ENCODE measurements at places on chromosomes 3 and 15.

- no peak for DNase-seq
These were observed 647.6 kb upstream of the DPPA4 start for GRCh38 chr3:109984976-109985375.

- no peak for DNase-seq
These were observed 44.2 kb downstream of the ETFA start for GRCh38 chr15:76267077-76267476.

- no peak for DNase-seq
These were observed 28.8 kb upstream of the PROK2 start for GRCh38 chr3:71813704-71814103.

DNA sequence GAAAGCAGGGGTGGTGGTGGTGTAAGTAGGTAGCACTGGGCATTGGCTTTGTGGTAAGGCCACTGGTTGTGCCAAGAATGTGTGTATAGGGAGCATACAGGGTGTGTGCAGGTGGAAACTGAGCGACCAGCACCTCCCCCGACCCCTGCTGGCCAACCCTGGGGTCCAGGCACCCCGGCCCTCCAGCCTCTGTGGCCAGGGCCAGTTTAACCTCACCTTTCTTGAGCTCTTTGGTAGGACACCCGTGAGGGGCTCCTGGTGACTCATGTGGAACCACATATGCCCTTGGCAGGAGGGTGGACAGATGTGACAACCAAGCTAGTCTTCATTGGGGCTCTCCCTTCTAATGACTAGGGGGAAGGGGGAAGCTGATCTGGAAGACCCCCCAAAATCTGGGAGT lies 19.5 kb downstream of the SHF start:
- DNase-seq: no peak

- DNase-seq: no peak
These were observed 19.6 kb upstream of the OR5K4 start for GRCh38 chr3:98333989-98334606.

DNA sequence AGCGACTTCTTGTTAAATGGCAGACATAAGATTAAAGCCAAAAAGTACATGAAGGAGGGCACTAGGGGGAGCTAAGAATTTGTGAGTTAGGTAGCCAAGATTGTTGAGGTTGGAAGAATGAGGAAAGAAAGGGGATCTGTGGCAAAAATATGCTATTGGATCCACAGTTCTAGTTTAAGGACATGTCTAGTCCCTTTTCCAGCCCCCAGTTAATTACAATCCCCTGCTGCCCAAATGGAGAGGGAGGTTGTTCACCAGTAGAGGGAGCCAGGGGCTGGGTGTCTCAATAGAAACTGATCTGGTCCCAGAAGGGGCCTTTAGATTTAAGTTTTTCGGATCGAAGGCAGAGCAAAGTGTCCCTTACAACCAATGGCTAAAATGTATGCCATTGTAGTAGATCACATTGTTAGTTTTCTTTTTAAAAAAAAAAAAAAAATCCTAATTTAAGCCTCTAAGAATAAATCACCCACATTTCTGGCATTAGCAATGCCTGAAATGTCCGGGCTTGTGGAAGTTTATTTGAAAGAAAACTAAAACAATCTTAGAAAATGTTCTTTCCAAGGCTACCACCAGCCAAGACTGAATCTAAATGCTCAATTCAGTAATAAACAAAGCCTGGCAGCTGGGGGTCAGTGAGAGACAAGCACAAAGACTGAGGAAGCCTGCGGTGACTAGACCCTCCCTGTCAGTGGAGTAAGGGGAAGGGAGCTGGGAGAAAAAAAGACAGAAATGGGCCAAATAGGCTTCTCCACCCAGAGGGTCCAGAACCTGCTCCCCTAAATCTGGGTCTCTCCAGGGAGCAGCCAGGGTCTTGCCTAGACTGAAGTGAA lies 7.1 kb downstream of the COL8A1 start:
- DNase-seq: no peak

- no peak for DNase-seq
These were observed 21.3 kb upstream of the NR2F2 start for GRCh38 chr15:96309143-96309660.

DNA sequence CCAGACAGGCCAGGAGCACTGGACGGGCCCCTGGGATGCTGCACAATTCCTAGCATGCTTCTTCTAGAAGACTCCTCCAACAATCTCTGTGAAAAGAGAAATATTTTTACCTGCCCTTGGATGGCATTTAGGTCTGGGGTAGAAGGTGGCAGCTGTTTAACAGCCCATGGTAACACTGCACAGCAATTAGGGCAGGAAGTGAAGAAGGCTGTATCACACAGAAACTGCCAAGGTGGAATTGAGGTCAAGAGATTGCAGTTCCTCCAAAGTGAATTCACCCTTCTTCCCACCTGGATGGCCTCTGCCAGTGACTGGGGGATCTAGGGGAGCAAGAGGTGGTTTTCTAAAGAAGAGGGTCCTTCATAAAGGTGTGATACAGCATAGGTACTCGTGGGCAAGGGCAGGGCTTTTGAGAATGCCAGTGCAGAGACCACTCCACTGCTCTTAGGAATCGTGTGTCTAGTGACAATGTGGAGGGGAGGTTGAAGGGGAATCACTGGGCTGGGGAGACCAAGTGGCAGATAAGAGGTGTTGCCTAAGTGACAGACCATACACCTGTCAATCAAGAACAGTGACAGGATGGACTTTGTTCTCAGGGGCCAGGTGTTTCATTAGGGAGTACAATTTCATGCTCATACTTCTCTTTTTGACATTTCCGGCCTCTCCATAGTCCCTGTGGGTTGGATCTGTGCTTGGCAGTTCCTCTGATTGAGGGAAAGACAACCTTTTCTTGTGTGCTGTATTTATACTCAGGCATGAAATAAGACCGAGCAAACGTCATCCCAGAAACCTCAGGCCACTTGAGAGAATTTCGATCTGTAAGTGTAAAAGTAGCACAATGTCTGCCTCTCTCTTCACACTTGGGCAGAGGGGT lies 83.5 kb upstream of the BCL6 start:
- no peak for DNase-seq

DNA sequence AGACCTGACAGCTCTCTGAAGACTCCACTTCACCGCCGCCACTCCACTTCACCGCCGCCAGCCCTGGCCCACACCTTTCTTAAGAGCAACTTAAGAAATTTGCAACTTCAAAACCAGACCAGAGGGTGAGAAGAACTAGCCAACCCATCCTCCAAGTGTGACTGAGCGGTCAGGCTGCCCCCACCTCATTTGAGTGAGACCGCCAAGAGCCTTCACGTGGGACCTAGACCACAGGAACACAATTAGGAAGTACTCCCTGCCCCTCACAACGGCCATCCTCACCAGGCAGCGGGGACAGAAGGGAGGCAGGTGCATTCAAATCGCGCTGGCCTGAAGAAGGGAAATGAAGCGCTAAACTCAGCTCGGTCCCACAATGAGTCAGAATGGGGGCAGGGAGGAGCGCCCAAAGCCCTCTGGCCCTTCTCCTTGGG lies 156.8 kb upstream of the BCL6 start:
- DNase-seq: no peak

DNA sequence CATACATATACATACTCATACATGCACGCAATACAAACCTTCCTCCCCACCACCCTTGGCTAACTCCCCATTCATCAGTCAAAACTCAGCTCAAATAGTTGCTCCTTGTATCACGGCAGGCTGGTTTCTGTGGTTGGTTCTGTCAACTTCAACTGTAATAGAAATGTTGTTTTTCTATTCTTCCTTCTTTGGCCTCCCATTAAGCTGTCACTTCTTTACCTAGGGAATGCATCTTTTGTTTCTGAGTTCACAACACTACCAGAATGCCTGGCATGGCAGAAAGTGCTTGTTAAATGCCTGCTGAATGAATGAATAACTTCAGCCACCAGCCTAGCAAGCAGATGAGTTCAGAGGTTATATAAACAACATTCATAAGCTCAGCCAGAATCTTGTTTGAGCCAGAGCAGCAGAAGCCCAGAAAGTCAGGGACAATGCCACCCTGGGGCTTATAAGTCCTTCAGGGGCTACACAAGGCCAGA lies 63.1 kb downstream of the B3GALNT1 start:
- no peak for DNase-seq

DNA sequence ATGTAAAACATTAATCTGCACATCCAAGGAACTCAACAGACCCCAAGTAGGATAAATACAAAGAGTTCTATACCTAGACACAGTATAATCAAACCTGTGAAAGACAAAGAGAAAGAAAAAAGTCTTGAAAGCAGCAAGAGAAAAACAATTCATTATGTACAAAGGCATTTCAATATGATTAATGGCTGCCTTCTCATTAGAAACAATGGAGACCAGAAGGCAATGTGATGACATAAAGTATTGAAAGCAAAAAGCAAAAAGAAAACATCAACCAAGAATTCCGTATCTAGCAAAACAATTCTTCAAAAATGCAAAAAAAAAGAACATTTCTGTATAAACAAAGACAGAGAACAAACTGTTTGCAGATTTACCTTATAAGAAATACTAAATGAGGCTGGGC lies 81.1 kb downstream of the XXYLT1 start:
- DNase-seq: no peak

- no peak for DNase-seq
These were observed 76.0 kb downstream of the GOLGA8G start for GRCh38 chr15:28456476-28457395.

DNA sequence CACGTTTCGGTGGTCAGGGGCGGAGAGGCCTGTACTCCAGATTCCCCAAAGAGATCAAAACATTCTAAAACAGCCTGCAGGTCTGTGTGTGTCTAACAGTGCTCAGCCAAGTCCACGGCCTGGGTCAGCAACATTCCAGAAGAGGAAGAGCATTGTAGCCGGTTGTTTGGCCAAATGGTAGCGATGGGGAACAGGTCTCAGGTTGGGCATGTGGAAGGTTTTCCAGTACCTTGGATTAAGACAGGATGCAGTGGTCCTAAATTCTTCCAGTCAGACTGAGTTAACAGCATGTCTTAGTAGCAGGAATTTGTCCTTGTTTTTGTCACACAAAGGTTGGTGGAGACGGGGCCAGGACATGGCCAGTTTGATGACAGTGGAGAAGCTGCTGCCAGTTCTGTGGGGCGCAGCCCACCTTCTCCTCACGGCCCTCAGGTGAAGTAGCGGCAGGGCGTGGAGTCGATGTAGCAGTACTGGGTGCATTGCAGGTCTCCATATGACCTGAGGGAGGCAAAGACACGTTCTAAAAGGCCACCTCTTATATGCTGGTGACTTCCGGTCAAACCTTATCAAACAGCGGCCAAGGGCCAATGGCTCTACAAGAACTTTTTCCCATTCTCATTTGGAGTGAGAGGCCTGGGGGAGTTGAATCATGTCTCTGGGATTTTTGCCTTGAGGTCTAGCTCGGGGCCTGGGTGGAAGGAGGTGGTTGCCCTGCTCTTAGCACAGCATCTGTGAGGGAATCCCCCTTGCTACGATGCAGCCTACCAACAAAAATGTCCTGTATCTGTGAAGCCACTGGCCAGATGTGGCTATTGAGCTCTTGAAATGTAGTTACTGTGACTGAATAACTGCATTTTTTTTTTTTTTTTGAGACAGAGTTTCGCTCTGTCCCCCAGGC lies 24.1 kb downstream of the EAF1 start:
- DNase-seq: no peak

DNA sequence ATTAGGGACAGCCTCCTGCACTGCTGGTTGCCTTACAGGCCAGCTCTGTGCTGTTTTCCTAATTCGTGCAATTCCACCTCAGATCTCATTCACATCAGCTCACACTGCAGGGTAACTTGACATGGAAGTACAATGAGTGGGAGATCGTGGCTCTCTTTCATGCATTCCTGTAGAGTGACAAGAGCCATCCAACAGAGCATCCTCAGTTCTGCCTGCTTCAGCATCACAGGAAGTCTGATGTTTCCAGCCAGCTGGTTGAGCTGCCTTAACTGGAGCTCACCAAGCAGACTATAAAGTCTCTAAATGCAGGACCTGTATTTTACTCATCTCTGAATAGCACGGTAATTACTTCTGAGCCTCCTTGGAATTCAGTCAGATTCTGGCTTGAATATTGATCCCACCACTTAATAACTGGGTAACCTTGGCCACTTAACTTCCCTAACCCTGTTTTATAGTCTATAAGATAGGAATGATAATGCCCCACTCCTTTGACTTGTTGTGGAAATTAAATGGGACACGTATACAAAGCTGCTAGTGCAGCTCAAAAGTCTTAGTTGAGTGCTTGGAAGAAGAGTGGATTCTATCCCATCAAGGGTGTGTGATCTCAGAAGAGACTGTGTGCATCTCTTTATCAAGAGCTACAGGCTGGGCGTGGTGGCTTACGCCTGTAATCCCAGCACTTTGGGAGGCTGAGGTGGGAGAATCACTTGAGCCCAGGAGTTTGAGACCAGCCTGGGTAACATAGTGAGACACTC lies 1.4 kb upstream of the DIS3L start:
- no peak for DNase-seq

DNA sequence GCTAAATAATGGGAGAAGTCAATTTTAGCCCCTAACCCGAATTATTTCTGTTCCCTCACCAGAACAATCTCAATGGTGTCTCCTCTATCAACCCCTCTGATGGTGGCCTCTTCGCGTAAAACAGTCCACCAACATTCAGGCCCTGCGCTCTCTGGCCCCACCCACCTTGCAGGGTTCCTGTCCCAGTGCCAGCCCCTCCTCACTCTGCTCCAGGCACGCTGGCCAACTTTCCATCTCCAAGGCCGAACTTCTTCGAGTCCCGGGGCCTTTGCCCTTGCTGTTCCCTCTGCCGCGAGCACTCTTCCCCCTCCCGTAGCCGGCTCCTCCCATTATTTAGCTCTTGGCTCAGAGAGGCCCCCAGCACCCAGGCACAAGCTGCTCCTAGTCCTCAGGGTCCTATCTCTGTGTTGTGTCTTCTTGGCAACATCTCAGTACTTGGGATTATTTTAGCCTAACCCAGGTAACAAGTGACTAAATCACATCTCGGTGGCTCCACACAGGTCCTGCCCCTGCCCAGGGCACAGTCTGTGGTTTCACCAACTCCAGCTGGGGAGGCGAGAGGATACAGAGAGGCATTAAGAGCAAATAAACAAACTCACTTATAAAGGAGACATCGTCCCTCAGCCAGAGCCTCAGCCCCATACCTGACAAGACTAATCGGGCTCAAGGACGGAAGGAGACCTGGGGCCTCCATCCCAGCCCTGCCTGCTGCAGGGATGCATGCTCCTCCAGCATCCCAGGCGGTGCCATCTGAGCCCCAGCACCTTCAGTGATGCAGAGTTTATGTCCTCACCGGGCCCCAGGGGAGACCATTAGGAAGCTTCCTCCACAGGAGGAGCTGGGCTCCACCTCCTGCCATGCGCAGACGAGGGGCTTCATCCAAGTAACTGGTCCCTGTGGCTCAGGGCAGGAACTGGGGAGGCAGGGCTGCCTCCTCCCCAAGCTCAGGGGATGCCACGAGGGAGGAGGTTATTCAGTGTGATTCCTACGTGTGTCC lies 19.7 kb upstream of the IQSEC1 start:
- no peak for DNase-seq

- DNase-seq: no peak
These were observed 13.6 kb upstream of the GATM start for GRCh38 chr15:45391746-45392583.

GRCh38 chr3:174094669-174095068 lies 697.1 kb downstream of the NLGN1 start:
- DNase-seq: no peak

DNA sequence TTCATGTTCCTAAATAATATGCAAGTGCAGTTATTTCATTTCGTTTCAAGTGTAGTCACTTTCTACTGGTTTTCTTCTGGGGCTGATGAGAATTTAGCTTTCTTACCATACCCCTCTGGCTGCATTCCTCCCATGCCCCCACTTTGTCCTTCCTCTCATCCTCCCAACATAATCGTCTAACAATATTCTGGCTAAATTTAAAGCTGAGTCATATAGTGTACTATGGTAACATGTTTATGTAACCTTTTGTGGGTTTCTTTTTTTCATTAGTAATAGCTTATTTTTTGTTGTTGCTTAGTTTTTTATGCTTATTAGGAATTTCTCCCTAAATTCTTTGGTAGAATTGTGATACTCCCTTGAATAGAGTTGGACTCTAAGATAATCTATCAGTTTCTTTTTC lies 30.5 kb downstream of the DUT start:
- no peak for DNase-seq

All from tibial artery (tissue), 4 donors.